ENCODE measurements at places on chromosomes 13 and 19. TPM values are rescaled to one million over a fixed set of nuclear protein-coding genes. Genes with fewer than 3 reads are reported as not detected.

- DNase-seq = peak; percentile 95
- H3K27me3 ChIP-seq = no peaks in the 10 kb centered on the region
- peaks cover 43% of the 10 kb centered on the region for H3K4me1 ChIP-seq
- no peaks in the 10 kb centered on the region for H3K36me3 ChIP-seq
- peak overlapping the region; percentile 48 for H3K4me3 ChIP-seq
- H3K27ac ChIP-seq = peak overlapping the region; percentile 99
Observed at GRCh38 chr19:2032296-2032941, 16.9 kb upstream of the BTBD2 start.

GRCh38 chr13:30241532-30241931 lies 65.8 kb downstream of the KATNAL1 start:
- peak; percentile 35 for DNase-seq
- no peaks in the 10 kb centered on the region for H3K4me1 ChIP-seq
- H3K27ac ChIP-seq = peak overlapping the region; percentile 25
- H3K27me3 ChIP-seq = no peaks in the 10 kb centered on the region

DNA sequence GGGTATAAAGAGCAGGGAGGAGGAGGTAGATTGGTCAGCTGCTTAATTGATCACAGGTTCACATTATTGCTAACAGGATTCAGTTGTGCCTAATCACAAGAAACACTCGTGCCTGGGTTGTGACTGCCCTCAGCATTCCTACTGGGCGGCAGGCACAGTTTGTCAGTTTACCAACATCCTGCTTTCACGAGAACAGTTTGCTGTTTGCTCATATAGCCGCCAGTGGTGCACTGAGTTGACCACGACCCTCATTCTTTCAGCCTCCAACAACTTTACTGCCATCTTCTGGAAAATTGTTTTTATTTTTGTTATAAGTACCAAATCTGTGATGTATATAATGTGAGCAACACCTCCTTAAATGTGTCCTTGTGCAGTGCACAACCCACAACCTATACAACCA lies 16.2 kb upstream of the IFT88 start:
- no peaks in the 10 kb centered on the region for H3K36me3 ChIP-seq
- no peaks in the 10 kb centered on the region for H3K27me3 ChIP-seq
- H3K4me3 ChIP-seq = no peak overlapping the region
- no peak overlapping the region for H3K27ac ChIP-seq
- no peak for DNase-seq

DNA sequence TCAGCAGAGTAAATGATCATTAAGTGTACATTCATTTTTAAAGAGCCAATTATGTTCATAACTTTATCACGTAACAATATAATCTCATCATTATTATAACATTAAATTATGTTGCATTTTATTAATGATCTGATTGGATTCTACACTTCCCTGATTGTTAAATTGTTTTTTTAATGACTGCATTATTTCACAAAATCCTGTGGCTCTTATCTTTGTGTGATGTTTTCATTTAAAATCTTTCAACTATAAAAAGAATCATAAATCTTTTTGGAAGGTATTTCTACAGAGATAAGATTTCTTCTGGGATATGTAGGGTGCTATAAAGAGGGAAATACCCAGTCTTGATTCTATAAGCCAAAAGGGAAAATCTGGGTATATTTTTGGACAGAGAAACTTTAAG lies 101.7 kb downstream of the ZIC5 start:
- no peak overlapping the region for H3K4me3 ChIP-seq
- DNase-seq = no peak
- H3K36me3 ChIP-seq = no peaks in the 10 kb centered on the region
- no peak overlapping the region for H3K27ac ChIP-seq
- H3K4me1 ChIP-seq = no peaks in the 10 kb centered on the region

- H3K4me1 ChIP-seq = peaks cover 3% of the 10 kb centered on the region
- DNase-seq = no peak
- peaks cover 81% of the 10 kb centered on the region for H3K27me3 ChIP-seq
- no peak overlapping the region for H3K4me3 ChIP-seq
Observed at GRCh38 chr13:83883061-83883523, 818 bp upstream of the SLITRK1 start.

DNA sequence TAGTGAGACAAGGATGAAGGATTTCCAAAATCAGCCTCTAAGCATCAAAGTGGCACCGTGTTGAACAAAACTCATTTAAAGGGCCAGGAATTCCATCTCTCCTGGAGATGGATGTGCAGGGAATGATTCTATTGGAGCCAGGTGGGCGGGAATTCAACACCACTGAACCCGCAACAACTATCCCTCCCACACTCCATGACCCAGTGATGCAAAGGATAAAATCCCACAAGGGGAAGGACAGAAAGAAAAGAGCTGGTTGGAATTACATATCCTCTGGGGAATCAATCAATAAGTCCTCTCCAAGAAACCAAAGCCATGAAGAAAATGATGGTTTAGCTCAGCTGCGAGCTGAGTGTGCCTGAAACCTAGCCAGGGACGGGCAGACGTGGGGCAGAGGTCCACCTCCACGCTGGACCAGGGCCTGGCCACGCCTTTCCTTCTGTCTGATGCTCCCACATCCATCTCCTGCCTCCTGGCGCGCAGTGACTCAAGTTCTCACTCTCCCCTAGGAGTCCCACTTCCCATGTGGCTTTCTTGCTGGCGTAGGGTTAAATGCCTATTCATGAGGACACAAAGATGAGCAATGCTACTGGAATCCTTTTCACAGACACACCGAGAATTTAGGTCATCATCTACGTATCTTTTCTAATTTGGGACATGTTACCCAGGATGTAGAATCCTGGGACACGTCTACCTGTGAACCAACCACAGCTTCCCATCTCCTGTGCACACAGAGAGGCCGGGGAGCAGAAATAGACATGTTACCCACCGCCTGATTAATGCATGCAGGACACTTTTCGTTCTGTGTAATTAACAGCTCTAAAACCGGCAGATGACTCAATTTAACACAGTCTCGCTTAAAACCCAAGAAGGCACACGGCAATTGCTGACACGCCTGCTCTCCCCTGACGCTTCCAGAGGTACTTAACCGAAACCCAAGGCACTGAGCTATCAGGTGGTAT lies 48.6 kb downstream of the PEPD start:
- H3K27ac ChIP-seq = no peak overlapping the region
- no peaks in the 10 kb centered on the region for H3K4me1 ChIP-seq
- H3K36me3 ChIP-seq = peaks cover 19% of the 10 kb centered on the region
- DNase-seq = no peak

GRCh38 chr19:55855160-55855559 lies 18.8 kb downstream of the NLRP4 start:
- no peak overlapping the region for H3K27ac ChIP-seq
- no peaks in the 10 kb centered on the region for H3K4me1 ChIP-seq
- no peaks in the 10 kb centered on the region for H3K36me3 ChIP-seq

GRCh38 chr19:40246292-40247073 lies 20.0 kb upstream of the CCNP start:
- peaks cover 17% of the 10 kb centered on the region for H3K36me3 ChIP-seq
- no peak overlapping the region for H3K4me3 ChIP-seq
- H3K4me1 ChIP-seq = peaks cover 64% of the 10 kb centered on the region
- H3K27me3 ChIP-seq = no peaks in the 10 kb centered on the region

DNA sequence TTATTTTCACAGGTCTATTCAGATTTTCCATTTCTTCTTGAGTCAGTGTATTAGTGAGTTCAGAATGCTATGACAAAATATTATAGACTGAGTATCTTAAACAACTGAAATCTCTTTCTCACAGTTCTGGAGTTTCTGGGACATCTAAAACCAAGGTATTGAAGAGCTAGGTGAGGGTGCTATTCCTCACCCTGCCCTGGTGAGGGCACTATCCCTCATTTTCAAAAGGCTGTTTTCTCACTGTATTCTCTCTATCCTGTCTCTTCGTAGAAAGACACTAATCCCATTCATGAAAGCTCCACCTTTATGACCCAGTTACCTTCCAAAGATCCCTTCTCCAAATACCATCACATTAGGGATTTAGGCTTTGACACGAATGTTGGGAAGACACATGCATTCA lies 1617.1 kb downstream of the PCDH9 start:
- DNase-seq = no peak
- H3K4me3 ChIP-seq = no peak overlapping the region
- H3K36me3 ChIP-seq = no peaks in the 10 kb centered on the region
- no peaks in the 10 kb centered on the region for H3K4me1 ChIP-seq
- H3K27ac ChIP-seq = no peak overlapping the region

- H3K27ac ChIP-seq = peak overlapping the region; percentile 56
- no peaks in the 10 kb centered on the region for H3K36me3 ChIP-seq
- peak overlapping the region; percentile 66 for H3K4me3 ChIP-seq
Observed at GRCh38 chr19:4636761-4637160, 2.6 kb upstream of the TNFAIP8L1 start.

The POSTN gene
- 52.1 TPM for total RNA-seq

DNA sequence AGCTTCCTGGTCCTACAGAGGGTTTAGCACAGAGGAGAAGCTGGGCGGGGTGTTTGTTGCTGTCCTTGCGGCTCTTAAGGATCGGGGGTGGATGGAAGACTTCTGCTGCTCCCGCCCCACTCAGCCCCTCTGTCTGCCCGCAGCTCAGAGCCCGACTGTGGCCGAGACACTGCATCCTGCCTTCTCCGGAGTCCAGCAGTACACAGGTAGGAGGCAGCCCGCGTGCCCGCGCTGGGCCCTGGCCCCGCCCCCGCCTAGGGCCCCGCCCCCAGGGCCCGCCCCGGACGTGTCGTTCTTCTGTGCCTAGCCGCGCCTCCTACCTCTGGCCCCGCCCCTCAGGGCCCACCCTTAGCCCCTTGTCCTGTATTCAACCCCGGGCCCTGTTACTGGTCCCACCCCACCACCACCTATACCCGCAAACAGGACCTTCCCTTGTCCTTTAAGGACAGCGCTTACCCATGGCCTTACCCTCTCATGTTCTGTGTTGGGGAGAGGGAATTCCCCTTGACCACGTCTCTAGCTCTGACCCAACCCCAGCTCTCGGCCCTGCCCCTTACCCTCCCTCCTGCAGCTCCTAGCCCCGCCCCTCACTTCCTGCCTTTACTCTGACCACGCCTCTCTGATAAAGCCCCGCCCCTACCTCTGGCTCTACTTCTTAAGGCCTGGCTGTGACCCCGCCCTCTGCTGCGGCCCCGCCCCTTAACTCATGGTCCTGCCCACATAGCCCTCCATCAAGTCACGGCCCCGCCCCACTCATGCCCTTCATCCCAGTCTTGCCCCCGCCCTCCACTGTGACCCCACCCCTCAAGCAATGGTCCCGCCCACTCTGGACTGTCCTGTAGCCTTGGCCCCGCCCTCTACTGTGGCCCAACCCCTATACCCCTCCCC lies 60.5 kb downstream of the CELF5 start:
- peak overlapping the region; percentile 25 for H3K4me3 ChIP-seq
- DNase-seq = peak; percentile 21
- H3K36me3 ChIP-seq = no peaks in the 10 kb centered on the region

DNA sequence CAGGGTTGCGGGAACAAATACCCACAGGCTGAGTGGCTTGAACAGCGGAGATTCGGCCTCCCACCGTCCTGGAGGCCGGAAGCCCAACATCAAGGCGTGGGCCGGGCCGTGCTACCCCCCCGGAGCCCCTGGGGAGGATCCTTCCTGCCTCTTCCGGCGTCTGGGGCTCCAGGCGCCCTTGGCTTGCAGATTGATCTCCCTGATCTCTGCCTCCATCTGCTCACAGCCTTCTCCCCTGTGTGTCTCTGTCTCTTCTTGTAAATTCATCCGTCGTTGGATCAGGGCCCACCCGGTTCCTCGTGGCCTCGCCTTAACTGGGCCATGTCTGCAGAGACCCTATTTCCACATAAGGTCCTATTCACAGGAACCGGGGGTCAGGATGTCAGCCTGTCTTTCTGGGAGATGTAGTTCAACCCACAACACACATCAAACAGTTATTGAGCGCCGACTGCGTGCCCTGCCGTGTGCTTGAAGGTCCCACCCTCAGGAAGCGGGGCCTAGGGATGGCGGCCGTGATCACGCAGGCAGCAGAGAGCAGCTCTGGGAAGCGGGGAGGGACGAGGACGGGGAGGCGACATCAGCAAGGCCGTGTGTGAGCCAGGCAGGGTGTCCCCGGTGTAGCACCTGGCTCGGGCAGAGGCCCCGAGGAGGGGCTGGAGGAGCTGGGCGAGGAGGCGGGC lies 21.3 kb downstream of the HCN2 start:
- no peaks in the 10 kb centered on the region for H3K36me3 ChIP-seq
- peak overlapping the region; percentile 67 for H3K27ac ChIP-seq
- H3K4me3 ChIP-seq = peak overlapping the region; percentile 50
- peaks cover 14% of the 10 kb centered on the region for H3K27me3 ChIP-seq
- DNase-seq = peak; percentile 69

GRCh38 chr19:53892981-53893325 lies 11.0 kb downstream of the PRKCG start:
- no peaks in the 10 kb centered on the region for H3K36me3 ChIP-seq
- H3K4me1 ChIP-seq = peaks cover 5% of the 10 kb centered on the region
- DNase-seq = no peak
- no peak overlapping the region for H3K27ac ChIP-seq

DNA sequence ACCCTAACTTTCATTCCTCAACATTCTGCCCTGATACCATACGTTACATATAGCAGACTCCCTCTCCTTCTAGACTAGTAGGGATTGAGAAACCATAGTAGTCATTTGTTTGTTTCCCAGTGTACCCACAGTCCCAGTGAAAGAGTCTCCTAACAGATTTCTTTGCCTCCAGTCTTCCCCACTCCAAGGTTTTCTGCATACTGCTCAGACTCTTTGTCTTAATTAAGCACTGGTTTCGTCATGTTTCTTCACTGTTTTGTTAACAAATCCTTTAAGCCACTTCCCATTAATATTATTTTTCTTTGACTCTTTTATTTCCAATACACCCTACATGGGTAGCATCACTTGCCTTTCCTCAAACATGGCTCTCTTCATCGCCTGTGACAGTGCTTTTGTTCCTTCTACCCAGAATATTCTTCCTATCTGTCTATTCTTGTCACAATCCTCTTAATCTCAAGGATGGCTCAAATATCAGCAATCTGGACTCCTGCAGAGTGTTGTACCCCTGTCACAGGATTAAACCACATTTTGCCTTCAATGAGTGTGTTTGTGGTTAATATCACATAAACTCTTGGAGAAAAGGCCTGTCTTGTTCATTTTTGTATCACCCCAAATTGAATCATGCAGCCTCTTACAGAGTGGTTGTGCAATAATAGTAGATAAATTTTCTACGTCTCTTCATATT lies 92.7 kb upstream of the KLF12 start:
- DNase-seq = no peak
- no peak overlapping the region for H3K27ac ChIP-seq
- H3K4me1 ChIP-seq = no peaks in the 10 kb centered on the region
- H3K36me3 ChIP-seq = no peaks in the 10 kb centered on the region
- no peak overlapping the region for H3K4me3 ChIP-seq
- no peaks in the 10 kb centered on the region for H3K27me3 ChIP-seq

The RHPN2 gene
- total RNA-seq = 1.0 TPM

The ZNF442 gene
- total RNA-seq = 3.4 TPM

DNA sequence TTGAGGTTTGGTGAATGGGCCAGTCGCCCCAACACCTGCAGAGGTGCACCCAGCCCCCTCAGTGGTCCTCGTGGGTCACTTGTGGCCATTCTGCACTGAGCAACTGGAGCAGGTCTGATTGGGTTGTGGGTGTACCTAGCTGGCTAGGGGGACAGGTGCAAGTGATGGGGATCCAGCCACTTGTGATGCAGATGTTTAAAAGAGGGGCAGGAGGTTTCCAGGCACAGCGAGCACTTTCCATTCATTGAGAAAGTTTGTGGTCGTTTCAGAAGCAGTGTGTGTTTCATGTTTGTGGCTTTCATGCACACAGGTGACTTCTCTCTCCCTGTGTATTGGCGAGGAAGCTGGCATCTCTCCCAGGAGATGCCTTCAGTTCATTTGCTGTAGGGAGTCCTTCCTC lies 34.7 kb downstream of the TSSK6 start:
- DNase-seq = no peak
- H3K27ac ChIP-seq = no peak overlapping the region
- peaks cover 41% of the 10 kb centered on the region for H3K4me1 ChIP-seq
- H3K36me3 ChIP-seq = no peaks in the 10 kb centered on the region
- no peaks in the 10 kb centered on the region for H3K27me3 ChIP-seq

Measured in left ventricle myocardium inferior (tissue), 1 donor.